Pulmonary artery endothelial cell (primary cell): ENCODE measurements at places on chromosomes 11 and 22.

DNA sequence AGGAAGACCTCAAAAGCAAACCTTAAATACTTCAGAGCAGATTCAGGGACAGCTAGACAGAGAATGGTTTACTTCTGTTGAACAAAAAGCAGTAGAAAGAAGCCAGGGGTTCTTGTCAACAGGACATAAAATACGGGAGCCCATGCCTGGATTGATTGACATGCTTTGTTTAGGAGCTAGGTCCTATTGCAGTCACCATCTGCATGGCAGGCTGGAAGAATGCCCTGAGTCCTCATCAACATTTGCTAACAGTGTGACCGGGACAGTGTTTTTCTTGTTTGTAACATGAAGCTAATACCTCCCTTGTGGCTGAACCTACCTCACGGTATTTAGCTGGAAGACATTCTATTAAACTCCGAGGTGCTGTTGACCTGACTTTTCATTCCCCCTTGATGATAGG lies 225.4 kb downstream of the NTM start:
- DNase-seq, result no peak

DNA sequence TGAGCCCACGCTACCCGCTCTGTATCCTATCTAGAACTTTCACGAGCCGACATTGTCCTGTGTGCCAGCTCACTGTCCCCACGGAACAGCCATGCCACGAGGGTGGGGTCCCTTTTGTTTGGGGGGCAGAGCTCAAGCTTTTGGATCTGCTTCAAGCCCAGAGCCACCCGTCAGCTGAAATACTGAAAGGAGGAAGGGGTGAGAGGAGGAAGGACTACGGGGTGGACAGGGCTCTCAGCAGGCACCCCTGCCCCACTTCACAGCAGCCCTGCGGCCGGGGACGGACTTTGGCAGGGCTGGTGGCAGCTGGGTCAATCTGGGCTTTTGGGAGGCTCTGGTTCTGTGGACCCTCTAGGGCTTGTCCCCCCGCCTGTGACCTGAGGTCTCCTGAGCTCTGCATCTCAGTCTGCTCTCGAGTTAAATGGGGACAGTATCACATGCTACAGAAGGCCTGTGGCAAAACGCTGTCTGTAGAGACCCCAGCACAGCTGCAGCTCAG lies 30.0 kb upstream of the MUC5AC start:
- no peak for DNase-seq

DNA sequence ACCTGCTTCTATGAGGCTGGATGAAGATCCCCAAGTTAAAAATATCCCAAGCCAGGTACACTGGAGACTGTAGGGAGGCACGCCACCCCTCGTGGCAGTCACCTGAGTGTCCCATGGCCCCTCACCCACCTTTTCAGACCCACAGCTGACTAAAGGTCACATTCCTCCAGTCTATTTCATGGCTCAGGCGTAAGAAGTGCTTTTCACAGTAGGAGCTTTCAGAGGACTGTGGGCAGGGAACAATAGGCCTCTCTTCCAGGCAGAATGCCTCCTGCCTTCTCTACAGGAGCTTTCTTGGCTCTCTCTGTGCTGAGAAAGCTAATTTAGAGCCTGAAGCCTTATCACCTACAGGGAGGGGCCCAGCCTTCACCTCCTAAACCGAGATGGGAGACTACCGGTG lies 73.8 kb downstream of the C11orf58 start:
- no peak for DNase-seq

- no peak for DNase-seq
Observed at GRCh38 chr11:67493548-67494370, 10.9 kb downstream of the AIP start.

GRCh38 chr22:48318575-48319320 lies 1508.9 kb downstream of the BRD1 start:
- no peak for DNase-seq

GRCh38 chr11:121249039-121249663 lies 43.4 kb upstream of the SC5D start:
- DNase-seq, result peak; percentile 10

DNA sequence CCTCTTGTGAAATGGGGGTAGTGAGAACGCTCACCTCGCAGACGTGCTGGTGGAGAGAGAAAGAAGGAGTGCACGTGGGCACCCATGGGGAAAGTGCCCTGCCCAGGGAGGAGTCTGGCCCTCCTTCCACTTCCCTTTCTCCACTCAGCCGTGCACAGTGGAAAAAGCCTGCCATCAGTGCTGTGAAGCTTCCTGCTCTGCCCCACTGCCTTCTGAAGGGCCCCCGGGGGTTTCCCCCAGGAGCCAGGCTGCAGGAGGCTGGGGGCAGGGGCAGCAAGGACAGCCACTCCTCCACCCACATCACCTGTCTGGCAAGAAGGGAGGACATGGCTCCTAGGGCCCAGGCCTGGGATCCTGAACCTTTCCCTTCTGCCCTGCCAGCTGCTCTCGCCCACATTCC lies 7.6 kb downstream of the TP53I11 start:
- no peak for DNase-seq

GRCh38 chr22:49208004-49208402 lies 619.7 kb downstream of the BRD1 start:
- DNase-seq, result no peak

DNA sequence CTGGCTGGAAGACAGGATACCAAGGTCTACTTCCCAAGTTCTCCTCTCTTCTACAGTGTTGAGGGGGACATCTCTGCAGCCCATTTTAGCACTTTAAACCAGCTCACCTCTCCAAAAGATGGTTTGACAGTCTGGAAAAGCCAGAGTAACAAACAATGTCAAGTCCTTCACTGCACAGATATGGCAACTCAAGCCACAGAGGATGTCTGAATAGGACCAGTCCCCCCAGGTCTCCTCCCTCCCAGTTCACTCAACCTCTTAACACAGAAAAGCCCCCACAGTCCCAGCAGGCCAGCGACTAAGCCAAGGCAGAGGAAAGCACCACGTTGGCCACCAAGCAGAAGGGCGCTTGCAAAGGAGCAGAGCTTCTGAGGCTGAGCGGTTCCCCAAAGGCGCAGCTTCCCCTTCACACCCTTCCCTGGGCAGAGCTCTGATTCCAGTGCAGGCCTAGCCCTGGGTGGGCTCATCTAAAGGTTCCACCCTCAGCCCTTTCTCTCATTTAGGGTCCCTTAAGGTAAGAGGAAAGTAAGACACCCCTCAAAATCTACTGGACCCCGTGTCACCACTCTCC lies 62.7 kb downstream of the PAK1 start:
- no peak for DNase-seq

DNA sequence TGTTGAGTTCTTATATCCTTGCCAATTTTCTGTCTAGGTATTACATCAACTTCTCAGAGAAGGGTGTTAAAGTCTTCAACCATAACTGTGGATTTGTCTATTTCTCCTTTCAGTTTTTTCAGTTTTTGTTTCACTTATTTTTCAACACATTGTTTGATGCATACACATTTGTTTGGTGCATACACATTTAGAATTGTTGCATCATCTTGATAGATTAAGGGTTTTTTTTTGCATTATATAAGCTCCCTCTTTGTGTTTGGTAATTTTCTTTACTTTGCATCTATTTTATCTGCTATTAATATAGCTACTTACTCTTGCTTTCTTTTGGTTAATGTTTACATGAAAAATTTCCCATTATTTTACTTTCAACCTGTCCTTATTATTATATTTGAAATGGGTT lies 20.8 kb upstream of the TRAF6 start:
- no peak for DNase-seq

- DNase-seq, result no peak
Observed at GRCh38 chr11:34426766-34427185, 12.0 kb upstream of the CAT start.

DNA sequence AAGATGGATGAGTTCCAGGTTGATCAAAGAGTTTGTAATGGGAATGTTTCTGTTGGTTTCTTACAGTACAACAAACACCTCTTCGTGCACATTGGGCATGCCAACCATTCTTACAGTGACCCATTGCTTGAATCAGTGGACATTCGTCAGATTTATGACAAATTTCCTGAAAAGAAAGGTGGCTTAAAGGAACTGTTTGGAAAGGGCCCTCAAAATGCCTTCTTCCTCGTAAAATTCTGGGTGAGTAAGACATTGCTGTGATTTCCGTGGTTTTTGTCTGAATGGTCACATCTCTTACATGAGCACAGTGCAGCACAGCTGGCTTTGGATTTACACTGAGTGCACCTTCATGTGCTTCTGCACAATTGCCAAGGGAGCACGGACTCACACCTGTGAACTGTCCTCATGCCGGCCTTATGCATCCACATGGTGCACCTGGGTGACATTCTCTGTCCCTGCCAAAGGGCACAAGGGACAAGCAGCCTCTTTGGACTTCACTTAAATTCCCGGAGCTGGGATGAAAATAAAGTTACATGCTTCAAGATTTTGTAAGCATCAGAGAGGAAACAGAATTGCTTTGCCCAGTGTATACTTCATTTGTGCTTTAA lies 107.1 kb upstream of the RASSF10 start:
- DNase-seq, result no peak

DNA sequence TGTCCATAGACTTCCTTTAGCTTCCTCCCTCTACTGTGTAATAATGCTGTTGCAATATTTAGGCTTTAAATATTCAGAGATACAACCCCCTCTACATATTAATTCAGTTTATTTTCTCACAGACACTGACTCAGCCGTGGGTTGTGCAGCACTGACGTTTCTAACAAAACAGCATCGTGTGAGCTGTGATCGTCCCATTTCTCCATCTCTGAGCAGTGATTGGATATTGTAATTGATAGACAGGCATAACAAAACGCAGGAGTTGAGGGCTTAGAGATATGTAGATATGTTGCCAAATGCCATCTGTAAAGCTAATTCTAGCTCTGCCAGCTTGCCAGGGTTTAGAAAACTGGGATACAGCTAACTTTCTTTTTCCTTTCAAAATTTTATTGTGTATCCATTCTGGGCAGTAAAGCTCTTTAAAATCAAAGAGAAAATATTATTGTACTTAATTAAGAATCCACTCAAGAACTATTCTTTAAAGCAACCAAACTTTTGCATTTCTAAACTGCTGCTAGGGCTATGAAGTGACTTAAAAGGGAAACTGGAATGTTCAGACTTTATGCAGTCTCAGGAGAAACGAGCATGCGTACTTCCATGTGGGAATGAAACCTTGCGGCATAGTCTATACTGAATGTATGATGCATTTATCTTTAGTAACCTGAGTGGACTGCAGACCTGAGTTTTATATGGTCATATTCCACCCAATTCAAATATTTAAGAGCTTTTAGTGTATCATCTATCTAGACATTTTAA lies 22.7 kb downstream of the BTBD10 start:
- peak; percentile 58 for DNase-seq

DNA sequence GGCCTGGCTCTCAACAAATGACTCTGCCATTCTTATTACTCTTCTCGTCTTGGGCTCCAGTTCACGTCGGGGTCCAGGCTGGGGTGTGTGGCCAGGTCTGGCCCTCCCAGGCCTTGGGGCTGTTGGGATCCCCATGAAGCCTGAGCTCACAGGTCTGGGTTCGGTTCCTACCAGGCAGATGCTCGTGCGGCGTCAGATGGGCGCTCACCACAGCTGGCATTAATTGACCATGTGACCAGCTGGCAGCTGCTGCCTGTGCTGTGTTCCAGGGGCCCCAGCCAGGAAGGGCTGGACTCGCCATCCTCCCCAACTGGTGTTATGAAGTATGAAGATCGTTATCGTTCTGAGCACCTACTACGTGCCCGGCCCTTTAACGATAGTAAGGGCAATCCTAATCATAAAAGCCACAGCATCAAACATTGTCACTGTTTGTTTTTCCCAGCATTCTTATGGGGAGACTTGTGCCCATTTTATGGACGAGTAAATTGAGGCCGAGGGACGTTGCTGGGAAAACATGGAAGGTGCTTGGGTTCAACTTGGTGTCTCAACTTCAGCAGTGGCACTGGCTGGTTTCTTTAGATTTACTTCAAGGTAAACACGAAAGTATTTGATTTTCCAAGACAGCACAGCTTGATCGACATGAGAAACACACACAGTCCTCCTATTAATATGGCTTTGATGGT lies 26.8 kb upstream of the CACNG2 start:
- DNase-seq, result no peak

GRCh38 chr11:72744474-72744873 lies 7.7 kb downstream of the ARAP1 start:
- no peak for DNase-seq
